ENCODE measurements at places on chromosomes 2 and 18.

DNA sequence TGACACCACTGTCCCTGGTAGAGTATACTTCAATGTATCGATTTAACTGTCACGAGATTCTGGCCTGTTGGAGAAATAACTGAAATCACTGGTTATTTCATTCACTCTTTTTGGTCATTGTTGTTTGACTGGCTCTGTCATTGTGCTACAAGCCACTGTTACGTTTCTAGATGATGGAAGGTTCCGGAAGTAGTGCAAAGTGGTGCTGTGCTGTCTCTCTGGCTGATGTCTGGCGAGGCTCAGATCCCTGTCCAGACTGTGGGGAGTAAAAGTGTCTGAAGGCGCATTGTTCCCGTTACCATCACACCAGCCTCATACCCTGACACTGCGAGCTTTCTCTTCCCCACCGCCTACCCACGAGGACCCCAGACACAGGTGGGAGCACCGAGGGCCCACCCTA, 11.7 kb downstream of the CNDP1 start:
- no peak for DNase-seq

DNA sequence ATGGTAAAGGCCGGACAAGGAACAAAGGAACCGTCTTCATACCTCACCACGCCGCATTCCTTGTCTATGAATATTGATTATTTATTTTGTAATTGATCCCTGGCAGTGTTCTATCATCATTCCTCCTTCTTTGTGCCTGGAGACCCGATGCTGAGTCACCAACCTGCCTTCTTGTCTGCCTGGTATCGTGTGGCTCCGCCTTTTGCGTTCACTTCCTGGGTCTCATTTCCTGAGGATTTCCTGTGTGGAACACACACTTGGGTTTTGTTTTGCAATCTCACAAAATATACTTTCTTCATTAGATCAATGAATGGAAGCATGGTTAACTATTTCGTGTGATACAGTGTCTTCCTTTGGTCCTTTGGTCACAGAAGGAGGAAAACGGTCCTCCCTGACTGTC, 95.5 kb upstream of the SNTG2 start:
- no peak for DNase-seq

- no peak for DNase-seq
Measured at GRCh38 chr2:30940839-30941238, 133.6 kb upstream of the CAPN13 start.

GRCh38 chr2:235630718-235631296, 137.0 kb downstream of the AGAP1 start:
- DNase-seq: no peak

DNA sequence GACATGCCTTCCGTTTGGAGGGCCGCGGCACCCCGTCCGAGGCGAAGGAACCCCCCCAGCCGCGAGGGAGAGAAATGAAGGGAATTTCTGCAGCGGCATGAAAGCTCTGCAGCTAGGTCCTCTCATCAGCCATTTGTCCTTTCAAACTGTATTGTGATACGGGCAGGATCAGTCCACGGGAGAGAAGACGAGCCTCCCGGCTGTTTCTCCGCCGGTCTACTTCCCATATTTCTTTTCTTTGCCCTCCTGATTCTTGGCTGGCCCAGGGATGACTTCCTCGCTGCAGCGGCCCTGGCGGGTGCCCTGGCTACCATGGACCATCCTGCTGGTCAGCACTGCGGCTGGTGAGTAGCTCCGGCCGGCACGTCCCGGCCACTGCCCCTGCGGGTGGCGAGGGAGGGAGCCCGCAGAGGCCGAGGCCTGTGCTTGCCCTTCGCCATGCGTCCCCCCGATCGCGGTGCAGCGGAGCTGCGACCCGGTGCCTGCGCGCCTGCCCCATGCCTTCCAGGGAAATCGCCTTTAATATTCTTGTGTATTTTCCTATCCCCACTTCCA, 1.2 kb downstream of the BMPR2 start:
- peak; percentile 10 for DNase-seq

- no peak for DNase-seq
Measured at GRCh38 chr2:208092093-208092832, 32.1 kb downstream of the CRYGD start.

GRCh38 chr18:56402872-56403516, 235.4 kb downstream of the TXNL1 start:
- no peak for DNase-seq

DNA sequence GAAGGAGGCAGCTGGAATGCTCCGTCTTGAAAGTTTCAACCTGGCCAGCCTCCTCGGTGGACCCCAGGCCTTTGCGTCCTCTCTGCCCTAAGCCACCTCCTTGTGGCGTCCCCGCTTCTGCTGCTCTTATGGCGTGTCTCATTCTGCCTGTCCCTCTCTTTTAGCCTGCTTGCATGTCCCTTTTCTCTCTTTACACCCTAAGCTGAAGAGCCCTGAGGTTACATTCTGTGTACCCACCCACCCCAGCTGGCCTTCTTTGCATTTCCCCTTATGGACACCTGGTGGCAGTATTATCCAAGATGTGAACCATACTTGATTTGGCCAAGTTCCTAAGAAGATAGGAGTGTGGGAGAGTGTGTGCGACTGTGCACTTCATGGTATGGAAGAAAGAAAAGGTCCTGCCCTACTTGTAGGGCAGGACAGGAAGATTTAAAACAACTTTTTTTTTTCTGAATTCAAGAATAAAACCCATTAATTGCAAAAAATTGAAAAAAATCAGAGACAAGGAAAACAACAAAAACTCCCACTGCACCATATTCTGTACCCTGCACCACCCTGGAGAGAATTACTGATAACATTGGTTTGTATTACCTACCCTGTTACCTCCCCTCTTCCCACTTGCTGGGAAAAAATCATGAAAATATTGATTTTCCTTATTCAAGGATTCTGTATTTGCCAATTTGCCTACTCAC, 77.4 kb downstream of the DYSF start:
- no peak for DNase-seq

- DNase-seq: peak; percentile 77
Measured at GRCh38 chr2:8543383-8544170, 138.3 kb upstream of the ID2 start.

- DNase-seq: peak; percentile 46
Measured at GRCh38 chr18:58687871-58688308, 16.6 kb downstream of the MALT1 start.

DNA sequence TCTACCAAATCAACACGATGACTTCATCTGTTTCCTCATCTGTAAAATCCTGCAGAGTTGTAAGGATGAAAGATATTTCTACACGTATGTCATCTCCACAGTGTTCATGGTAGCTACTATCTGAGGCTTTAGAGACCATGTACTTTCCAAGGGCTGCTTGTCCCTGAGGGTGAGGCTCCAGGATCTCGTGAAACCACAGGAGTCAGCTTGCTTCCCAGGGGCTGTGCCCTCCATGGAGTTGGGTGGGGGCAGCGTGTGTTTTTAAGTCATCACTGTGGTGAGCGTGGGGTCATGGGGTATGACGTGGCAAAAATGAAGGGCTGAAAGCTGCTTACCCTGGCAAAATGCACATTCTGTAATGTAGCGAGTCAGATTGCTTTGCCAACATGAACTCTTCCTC, 81.6 kb downstream of the ASAP2 start:
- DNase-seq: no peak

DNA sequence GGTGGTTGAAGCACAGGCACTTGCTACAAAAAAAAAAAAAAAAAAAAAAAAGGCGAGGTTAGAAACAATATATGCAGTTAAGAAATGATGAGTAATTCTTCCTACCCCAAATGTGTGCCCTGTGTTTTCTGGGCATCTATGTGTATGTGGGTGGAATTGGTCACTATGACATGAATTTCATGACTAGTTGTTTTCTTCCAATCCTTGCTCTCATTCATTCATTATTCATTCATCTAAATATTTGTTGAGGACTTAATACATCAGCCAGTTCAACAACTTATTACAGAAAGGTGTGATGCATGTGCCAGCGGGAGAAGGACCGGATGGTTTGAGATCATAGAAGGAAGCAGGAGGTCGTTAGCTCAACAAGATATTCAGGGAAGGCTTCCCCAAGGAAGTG, 8.3 kb upstream of the EGR4 start:
- no peak for DNase-seq

DNA sequence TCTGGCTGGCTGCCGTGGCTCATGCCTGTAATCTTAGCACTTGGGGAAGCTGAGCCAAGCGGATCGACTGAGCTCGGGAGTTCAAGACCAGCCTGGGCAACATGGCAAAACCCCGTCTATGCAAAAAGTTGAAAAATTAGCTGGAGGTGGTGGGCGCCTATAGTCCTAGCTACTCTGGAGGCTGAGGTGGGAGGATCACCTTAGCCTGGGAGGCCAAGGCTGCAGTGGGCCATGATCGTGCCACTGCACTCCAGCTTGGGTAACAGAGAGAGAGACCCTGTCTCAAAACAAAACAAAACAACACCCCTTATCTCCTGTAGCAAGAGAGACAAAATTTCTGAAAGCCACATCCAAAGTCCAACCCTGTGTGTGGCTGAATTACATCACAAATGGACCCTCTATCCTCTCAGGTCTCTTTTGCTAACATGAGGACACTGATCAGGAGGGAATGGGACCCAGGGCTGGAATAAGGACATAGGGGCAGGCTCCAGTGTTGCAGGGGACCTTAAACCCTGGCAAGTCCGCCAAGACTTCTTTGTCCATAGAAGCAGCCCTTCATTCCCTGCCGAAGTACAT, 64.8 kb downstream of the PSMG2 start:
- DNase-seq: no peak

DNA sequence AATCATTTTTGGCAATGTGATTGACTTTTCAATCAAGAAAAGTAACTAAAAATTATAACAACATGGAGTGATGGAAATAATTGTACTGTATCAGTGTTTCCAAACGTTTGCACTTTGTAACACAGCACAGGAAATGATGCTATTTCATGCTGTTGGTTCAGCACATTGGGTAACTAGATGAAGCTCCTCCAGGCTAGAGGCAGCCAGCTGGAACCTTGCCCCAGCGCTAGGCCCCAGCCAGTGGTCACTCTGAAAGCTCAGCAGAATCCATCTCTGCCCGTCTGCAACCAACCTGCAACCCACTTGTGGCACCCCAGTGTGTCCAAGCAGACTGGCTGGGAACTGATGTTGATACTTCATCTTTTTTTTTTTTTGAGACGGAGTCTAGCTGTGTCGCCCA, 15.3 kb downstream of the UNC50 start:
- no peak for DNase-seq
